GOT3 (cell line): ENCODE measurements at places on chromosomes 7 and 10.

- no peak for DNase-seq
Observed at GRCh38 chr10:95501203-95502094, 59.7 kb downstream of the SORBS1 start.

DNA sequence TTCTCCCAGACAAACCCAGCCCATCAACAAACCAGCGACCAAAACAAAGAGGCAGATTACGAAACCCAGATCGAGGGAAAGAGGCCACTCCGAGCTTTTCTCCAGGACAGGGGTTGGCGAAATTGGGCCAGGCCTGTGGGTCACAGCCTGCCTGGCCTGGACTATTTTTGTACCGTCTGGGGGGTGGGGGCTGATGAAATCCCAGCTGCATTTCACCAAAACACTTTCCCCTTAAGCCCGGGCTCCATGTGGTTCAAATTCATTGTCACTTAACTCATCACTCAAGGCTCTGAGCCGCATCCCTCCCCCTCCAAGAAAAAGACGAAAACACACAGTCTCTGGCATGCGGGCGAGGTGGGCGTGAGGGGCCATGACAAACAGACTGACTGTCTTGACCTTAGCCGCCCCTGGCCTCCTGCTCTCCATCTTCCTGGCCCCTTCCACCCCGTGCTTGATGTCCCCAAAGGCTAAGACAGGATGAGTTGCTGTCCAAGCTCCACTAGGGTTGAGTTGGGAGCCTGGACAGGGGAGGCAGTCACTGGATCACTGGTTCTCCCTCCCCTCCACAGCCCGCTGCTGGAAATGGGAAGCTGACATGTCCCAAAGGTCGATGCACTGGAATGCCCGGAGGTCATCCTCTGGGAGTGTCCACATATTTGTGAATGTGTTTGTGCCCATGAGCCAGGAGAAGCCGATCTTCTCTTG lies 19.2 kb downstream of the TMEM270 start:
- no peak for DNase-seq

DNA sequence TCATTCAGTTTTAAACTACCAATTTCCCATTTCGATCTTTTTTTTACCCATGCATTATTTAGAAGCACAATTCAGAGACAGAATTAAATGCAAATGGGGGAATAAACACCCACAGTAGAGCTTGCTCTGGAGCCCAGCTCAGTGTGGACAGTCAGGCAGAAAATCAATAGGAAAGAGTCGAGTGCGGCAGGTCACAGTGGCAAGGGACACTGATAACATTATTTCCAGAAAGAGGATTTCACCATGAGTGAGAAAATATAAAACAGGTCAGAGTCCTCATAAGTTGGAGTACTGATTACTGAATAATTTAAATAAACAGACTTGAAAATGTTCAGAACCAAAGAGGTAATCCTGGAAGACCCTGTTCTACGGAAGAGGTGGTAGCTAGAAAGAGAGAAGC lies 532.5 kb downstream of the CCSER2 start:
- DNase-seq = no peak

DNA sequence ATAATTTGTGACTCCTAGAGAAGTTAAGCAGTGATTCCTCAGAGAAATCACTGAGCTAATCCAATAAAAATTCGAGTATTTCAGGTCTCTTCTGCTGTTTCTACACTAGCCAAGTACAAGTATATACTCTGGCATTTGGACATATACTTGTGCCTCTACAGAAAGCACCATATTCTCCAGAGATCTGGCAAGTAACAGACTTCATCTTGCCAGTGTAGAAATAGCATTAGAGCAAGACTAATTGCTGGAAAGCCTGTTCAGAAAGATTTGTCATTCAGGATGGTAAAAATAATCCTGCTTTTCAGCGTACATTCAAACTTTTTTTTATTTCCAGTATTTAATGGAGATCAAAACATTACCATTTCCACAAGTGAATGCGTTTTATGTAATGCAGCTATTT lies 410.8 kb upstream of the ETV1 start:
- no peak for DNase-seq

- no peak for DNase-seq
Observed at GRCh38 chr7:128217030-128217805, 23.9 kb upstream of the LEP start.

DNA sequence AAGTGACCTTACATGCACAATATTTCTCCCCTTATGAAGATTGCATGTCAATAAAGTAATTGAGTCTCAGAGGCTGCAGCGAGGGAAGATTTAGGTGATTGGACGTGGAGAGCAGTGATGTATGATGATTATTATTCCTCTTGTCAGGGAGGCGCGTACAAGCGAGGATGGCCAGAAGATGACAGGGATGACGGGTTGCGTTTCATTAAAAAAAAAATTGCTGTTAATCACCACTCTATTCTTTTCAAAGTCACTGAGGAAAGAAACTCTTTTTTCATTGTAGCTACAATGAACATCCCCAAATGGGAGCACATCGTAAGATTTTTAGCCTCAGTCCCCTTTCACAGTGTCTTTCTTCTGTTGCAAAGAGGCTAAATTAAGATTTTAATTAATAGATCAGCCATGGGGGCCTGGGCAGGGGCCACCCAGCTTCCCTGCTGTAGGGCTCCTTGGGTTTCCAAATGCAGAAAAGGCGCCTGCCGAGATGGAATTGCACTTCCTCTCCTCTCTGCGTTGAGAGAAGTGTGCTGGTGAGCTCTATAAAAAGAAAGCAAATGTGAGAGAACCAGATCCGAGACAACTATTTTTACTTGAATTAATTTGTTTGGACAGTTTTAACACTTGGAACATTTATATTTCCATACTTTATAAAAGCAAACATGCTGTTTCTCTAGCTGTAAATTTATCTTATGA lies 998.1 kb downstream of the LRMDA start:
- DNase-seq = no peak

GRCh38 chr10:34956756-34957155 lies 133.4 kb downstream of the CUL2 start:
- DNase-seq = no peak

- DNase-seq = no peak
Observed at GRCh38 chr7:117319181-117319580, 3.7 kb downstream of the WNT2 start.

- DNase-seq = no peak
Observed at GRCh38 chr7:46147871-46148270, 226.8 kb upstream of the IGFBP3 start.

DNA sequence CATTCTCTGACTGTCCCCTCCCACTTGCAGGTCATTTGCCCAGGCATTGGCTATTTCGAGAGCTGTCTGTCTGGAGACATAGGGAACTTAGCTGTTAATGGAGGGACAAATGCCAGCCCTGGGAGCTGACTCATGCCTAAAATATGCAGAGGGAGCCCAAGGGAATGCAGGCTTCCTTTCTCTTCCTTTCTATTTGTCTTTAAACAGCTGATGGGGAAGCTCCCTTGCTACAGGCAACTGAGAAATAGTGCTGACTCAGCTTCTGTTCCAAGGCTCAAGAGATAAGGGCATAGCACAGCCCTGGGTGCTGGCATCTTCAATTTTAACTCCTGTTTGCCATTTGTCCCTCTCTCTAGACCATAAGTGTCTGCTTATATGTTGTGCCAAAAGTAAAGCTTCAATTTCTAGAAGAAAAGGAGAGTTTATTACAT lies 82.7 kb upstream of the C1GALT1 start:
- peak; percentile 77 for DNase-seq

DNA sequence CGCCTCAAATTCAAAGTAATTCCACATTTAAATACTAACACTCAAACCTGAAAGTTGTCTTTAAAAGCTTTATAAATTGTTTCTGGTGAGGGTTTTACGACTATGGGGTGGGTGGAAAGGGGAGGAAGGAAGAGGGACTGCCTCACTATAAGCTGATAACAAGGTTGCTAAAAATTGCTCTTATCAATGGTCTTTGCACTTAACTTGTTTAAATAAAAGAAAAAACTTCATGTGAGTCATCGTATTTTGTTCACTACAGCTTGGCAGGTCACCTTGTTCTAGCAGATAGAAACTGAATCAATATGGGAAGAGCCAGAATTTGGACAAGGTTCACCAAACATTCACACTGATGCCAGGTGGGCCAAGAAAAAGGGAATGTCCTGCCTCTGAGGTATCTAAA lies 129.2 kb downstream of the TES start:
- no peak for DNase-seq

- DNase-seq = no peak
Observed at GRCh38 chr7:94980418-94981142, 73.2 kb downstream of the PPP1R9A start.

DNA sequence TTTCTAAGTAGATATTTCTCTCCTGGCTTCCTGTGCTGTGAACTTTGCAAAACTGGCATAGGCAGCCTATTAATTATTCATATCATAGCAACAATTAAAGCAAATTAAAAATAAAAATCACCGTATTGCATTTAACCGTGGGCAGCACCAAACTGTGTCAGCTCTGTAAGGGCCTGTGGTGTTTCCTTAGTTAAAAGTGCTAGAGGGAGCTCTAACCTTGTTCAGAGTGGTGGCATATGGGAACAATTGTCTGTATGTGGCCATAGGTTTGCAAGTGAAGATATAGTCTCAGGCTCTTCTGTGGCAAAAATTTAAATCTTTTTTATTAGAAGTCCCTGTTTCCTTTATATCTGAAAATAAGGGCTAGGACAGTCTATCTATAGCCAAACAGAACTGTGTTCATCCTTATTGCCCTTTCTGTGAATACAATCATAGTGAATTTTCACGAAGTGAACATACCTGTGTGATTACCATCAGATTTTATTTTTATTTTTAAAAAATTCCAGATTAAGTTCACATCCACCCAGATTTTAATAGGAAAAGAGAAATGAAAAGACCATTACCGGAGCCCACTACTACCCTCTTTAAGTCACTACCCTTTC lies 92.6 kb downstream of the POLL start:
- DNase-seq = no peak
